ENCODE measurements at places on chromosomes 5 and 9.

DNA sequence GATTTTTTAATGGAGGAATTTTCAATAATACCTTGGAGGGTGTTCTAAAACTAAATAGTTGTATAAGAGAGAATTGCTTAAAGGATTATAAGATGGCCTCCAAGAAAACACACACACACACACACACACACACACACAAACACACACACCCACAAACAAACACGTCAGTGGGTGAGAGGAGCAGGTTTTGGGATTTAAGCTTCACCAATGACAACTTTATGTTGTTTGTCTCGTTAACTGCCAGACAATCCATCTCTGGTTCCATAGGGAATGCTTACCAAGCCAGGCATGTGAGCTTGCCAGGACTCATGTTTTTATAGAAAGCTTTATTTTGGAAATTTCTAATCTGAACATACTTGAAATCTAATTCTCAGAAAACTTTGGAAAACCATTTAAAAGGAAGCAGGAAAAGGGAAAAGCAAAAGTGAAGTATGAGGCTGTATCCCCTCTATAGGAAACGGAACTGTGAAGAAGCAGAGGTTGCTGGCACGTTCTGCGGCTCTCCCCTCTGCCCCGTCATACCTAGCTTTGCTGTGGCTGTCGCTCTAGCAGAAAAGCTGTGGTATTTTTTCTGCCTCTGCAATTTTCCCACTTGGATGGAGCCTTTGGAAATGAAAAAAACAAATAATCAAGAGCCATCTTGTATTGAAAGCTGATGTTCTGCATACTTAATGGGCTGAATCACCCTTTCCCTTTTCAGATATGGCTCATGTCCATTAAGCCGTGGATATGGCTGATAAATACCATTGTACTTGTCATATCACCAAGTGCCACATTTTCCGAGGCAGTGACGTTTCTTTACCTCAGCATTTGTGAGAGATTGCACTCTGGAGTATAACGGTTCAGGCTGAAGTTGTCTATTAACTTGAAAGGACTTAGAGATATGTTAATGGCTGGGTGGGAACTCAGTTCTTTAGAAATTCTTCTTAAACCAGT is 112.7 kb downstream of the NTRK2 start:
- no peak for DNase-seq

DNA sequence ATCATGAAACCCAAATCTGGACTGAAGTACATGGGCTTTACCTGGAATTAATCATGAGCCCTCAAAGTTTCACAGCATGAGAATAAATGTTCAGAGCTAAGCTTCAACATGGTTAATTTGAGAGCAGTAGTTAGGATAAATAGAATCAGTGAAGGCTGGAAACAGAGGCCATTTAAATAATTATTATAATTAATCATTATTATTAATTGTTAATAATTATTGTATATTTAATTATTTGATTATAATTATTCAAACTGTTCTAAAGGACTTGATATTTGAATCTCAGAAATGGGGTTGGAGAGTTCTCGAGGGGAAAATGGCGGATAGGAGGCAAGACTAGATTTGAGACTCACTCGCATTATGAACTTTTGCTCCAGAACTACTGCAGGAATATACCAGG is 119.6 kb upstream of the ITGA1 start:
- DNase-seq: no peak

DNA sequence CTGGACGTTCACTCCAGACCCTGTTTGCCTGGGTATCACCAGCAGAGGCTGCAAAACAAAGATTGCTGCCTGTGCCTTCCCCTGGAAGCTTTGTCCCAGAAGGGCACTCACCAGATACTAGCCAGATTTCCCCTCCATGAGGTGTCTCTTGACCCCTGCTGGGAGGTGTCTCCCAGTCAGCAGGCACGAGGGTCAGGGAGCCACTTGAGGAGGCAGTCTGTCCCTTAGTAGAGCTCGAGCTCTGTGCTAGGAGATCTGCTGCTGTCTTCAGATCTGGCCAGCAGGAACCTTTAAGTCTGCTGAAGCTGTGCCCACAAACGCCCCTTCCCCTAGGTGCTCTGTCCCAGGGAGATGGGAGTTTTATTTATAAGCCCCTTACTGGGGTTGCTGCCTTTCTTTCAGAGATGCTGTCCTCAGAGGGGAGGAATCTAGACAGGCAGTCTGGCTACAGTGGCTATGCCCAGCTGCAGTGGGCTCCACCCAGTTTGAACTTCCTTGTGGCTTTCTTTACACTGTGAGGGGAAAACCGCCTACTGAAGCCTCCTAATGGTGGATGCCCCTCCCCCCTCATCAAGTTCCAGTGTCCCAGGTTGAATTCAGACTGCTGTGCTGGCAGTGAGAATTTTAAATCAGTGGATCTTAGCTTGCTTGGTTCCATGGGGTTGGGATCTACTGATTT is 253.9 kb downstream of the SPATA31D1 start:
- DNase-seq: no peak

DNA sequence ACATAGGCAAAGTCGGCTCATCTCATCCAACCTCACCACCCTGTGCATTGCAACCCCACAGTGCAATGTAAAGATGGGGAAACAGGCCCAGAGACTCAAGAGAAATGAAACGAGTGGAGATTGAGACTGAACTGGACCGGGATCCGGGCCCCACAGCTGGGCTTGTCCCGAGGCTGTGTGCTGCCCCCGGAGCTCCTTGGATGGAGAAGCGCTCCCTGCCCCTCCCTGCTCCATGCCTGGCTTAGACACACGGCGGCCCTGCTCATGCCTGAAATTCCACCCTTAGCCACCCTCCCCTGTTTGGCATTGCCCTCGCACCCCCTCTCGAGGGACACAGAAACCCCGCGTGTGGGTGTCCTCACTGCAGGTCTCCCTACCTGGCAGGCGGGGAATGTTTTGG is 27.2 kb upstream of the FCN1 start:
- DNase-seq: no peak

- no peak for DNase-seq
Measured at GRCh38 chr5:61115968-61116367, 46.3 kb downstream of the SMIM15 start.

DNA sequence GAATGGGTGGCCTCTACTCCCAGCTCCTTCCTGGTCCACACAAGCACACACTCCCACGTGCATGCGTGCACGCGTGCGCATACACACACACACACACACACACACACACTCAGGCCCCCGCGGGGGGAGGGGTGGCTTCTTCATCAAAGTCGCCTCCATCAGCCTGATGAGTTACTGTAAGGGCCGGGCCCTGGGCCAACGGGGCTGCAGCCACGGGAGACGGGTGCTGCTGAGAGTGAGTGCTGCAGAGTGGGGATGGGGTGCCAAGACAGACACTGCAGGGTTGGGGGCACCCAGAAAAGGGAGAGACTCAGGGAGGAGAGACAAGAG is 18.1 kb downstream of the CNTFR start:
- no peak for DNase-seq

- DNase-seq: no peak
Measured at GRCh38 chr5:15983392-15983791, 196.2 kb downstream of the MARCHF11 start.

GRCh38 chr5:147673266-147673665 is 109.3 kb downstream of the JAKMIP2 start:
- DNase-seq: no peak

- DNase-seq: peak; percentile 98
Measured at GRCh38 chr9:107749787-107750444, 260.3 kb upstream of the KLF4 start.

GRCh38 chr9:68427216-68427977 is 71.0 kb downstream of the PGM5 start:
- no peak for DNase-seq

- DNase-seq: no peak
Measured at GRCh38 chr5:152529440-152529839, 124.4 kb upstream of the NMUR2 start.

DNA sequence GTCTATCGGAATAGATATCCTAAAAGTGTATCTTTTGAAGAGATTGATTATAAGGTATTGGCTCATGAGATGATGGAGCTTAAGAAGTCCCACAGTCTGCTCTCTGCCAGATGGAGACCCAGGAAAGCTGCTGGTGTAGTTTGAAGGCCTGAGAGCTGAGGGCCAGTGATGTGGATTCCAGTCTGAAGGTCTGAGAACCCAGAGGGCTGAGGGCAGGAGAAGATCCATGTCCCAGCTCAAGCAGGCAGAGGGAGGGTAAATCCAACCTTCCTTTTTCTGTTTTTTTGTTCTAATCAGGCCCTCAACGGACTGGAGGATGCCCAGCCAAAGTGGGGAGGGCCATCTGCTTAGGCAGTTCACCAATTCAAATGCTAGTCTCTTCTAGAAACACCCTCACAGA is 11.0 kb upstream of the ABL1 start:
- DNase-seq: no peak

DNA sequence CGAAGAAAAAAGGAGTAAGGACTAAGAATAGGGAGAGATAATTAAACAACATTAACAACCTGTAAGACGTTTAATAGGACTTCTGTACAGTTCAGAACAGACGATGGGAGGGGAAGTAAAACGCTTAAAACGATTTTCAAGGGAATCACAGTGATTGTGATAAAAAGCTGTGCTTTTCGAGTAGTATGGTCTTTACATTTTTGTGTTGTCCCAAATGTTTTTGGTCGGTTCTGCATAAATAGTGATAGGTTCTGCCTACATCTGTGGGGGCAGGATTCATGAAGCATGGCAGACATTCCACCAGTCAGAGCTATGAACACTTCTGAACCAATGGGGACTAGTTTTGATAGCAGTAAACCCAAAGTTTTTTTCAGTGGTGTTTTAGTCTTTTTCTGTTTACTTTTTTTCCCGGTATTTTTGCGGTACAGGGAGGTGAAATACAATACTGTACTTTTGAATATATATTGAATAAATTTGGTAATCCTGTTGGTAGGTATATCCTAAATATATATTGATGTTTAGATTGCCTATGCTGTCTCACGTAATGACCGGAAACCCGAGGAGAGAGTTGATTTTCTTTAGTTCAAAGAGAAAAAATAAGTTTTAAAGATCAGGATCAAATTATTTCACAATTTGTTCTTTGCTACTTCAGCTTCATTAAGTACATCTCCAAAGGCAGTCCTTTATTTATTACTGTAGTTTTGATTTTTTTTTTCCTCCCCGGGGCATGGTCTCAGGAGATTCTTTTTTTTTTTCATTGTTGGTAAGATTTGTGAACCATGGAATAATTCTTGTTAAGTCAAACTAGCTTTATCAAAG is 1.3 kb downstream of the ERBIN start:
- peak; percentile 58 for DNase-seq

GRCh38 chr5:137148159-137148558 is 351.0 kb downstream of the SPOCK1 start:
- DNase-seq: no peak

GRCh38 chr9:133493845-133494540 is 15.1 kb upstream of the SLC2A6 start:
- DNase-seq: no peak

DNA sequence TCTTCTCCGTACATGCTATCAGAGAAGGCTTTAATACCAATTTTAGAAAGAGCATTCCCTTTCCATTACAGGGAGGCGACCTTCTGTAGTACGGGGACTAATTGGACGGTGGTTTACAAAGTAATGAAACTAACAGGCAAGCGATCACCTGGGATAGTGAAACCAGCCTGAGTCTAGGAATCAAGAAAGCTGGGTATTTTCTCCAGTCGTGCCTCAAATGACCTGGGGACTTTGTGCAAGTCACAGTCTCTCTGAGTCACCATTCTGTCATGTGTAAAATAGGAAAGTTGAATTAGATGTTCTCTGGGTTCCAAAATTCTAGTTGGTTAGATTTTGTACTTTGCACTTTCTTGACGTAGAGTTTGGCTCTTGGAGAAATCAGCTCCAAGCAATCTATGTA is 22.7 kb upstream of the SSBP2 start:
- no peak for DNase-seq

GRCh38 chr9:80351612-80352011 is 779.8 kb downstream of the TLE4 start:
- no peak for DNase-seq

All from H4 (cell line).